ENCODE measurements at places on chromosomes 11 and 22.

DNA sequence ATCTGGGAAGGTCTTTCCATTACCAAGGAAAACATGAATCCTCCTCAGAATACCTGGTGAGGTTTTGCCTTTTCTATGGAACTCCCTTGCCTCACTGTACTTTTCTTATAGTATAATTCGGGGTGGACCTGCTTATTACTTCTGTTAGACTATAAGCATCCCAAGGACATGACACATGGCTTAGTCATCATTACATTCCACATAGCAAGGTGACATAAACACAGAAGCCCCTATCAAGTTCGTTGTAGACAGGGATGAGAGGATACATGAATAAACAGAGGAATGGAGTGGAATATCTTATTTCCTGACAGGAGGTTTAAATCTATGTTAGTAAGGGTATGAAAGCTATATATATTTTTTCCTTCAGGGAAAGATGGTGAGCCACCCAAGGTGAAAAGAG lies 532.2 kb upstream of the CCDC90B start:
- DNase-seq, result no peak

- DNase-seq, result no peak
These were observed 24.0 kb downstream of the TCP11L1 start for GRCh38 chr11:33063326-33063881.

- no peak for DNase-seq
These were observed 86.1 kb upstream of the HORMAD2 start for GRCh38 chr22:29994027-29994715.

DNA sequence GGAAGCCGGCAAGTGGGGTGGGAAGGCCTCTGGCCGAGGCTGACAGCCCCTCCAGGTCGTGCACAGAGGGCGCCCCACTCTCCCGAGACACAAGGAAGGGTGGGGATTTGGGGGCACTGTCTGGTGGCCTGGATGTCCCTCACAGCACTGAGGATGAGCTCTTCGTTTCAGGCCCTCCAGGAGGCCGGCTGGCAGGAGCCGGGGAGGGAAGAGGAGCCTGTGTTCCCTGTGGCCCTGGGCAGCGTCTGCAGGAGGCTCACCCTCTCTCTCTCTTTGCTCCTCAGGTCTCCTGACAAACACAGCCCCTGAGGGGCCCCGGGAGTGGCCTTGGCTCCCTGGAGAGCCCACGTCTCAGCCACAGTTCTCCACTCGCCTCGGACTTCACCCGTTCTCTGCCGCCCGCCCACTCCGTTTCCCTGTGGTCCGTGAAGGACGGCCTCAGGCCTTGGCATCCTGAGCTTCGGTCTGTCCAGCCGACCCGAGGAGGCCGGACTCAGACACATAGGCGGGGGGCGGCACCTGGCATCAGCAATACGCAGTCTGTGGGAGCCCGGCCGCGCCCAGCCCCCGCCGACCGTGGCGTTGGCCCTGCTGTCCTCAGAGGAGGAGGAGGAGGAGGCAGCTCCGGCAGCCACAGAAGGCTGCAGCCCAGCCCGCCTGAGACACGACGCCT lies 1078.0 kb downstream of the BRD1 start:
- DNase-seq, result no peak

DNA sequence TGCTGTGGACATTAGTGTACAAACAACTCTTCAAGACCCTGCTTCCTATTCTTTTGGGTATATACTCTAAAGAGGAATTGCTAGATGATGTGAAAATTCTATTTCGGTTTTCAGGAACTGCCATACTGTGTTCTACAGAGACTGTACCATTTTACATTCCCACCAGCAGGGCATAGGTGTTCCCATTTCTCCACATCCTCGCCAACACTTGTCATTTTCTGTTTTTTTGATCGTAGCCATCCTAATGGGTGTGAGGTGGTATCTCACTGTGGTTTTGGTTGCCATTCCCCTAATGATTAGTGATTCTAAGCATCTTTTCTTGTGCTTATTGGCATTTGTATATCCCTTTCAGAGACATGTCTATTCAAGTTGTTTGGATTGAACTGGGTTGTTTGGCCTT lies 29.8 kb upstream of the GRK3 start:
- no peak for DNase-seq

GRCh38 chr11:8523396-8523795 lies 70.6 kb downstream of the STK33 start:
- DNase-seq, result no peak

- no peak for DNase-seq
These were observed 1118.5 kb downstream of the LRRC4C start for GRCh38 chr11:40340911-40341310.

- no peak for DNase-seq
These were observed 2.2 kb upstream of the C11orf16 start for GRCh38 chr11:8934742-8935488.

DNA sequence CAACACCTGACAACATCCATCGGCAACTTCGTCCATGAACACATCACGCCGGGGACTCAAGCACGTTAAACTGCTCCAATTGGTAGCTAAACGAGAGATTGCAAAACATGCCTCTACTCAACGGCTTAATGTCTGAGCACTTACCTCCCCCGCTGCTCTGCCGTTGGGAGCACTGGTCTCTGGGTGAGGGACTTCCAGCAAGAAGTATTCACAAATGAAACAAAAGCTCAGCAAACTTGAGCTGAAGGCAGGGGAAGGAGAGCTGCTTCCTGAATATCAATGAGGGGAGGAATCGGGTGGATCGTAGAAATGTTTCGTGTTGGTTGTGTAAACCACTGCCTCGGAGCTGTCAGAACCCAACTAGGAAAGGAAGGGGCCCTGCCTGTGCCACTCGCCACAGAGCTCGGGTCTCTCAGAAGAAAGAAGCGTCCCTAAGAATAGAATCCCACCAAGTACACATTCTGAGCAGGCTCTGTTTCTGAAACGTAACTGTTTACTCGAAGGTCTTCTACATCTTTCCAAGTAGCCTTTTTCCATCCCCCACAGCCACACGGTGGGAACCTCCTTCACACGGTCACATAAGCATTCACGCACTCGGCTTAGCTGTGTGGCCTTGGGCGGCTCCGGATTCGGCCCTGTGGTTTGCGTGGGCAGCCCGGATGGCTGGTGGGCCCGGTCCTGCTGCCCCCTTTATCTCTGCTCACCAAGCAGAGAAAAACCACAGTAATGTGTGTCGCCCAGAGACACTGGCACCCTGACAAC lies at the start of gene MLC1:
MLC1 (minus strand) TSS at position 216 of the 762 bp plus-strand sequence. CDS start 524 bp downstream, outside the sequence.
- no peak for DNase-seq

DNA sequence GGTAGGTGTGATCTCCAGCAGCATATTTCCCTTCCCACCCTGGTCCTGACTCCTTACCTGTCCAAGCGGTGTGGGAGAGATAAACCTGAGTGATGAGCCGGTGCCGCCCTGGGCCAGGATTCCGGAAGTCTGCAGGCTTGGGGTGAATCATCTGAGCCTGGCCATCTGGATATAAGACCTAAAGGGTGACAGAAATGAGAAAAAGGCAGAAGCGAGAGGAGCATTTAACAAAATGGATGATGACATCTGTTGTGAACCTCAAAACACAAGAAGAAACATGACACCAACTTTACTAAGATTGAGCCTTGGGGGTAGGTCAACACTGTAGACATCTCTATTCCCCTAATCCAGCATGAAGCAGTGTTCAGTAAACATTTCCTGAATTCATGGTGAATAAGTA lies 62.8 kb downstream of the AAMDC start:
- DNase-seq, result no peak

GRCh38 chr11:130670200-130670599 lies 221.8 kb downstream of the ADAMTS15 start:
- DNase-seq, result no peak

GRCh38 chr11:112885744-112886433 lies 75.3 kb upstream of the NCAM1 start:
- DNase-seq, result no peak
